ENCODE measurements at places on chromosomes 3 and 15. TPM values are rescaled to one million over a fixed set of nuclear protein-coding genes. Genes with fewer than 3 reads are reported as not detected.

CSTA gene
- total RNA-seq: 10.0 TPM

ZPLD1 gene
- total RNA-seq: 0.16 TPM

XCR1 gene
- total RNA-seq: 1.0 TPM

CISH gene
- 5.0 TPM for total RNA-seq

NKTR gene
- total RNA-seq: 367 TPM

ZNF770 gene
- 68.4 TPM for total RNA-seq

SEMA3G gene
- total RNA-seq: 7.6 TPM

LIPH gene
- total RNA-seq: 10.1 TPM

FGF12 gene
- total RNA-seq: 4.5 TPM

IL17RE gene
- 1.2 TPM for total RNA-seq

CALML4 gene
- 13.6 TPM for total RNA-seq

SLC2A2 gene
- not detected for total RNA-seq

GOLGA6D gene
- not detected for total RNA-seq

CXCR6 gene
- 0.63 TPM for total RNA-seq

KY gene
- 4.9 TPM for total RNA-seq

LCTL gene
- total RNA-seq: not detected

SCAMP2 gene
- total RNA-seq: 22.4 TPM

SLC30A4 gene
- 26.9 TPM for total RNA-seq

BMF gene
- 10.8 TPM for total RNA-seq

PAK6 gene
- total RNA-seq: 2.0 TPM

MEGF11 gene
- total RNA-seq: 0.11 TPM

QARS1 gene
- 197 TPM for total RNA-seq

All from urinary bladder (tissue), 4 donors.